ENCODE measurements at places on chromosomes 4 and X. TPM values are rescaled to one million over a fixed set of nuclear protein-coding genes. Genes with fewer than 3 reads are reported as not detected.

The CENPVL1 gene
- total RNA-seq, result not detected

DNA sequence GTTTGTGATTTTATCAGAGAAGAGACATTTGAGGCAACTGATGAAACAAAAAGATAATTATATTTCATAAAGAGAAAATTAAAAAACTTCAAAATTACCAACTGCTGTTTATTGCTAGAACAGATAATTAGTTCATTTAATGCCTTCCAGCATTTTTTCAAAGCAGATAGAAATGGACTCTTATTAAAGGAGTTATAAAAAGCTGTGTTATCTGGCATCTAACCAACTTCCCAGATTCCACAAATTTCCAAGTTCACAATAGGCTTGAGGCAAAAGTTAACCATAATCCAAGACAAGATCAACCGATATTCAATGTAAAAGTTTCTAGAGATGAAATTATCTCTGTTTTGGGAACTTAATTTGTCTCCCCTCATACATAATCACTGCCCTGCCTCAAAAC lies 152.4 kb downstream of the TSPAN5 start:
- no peak for DNase-seq

The AADAT gene
- 5.6 TPM for total RNA-seq

The TNIP3 gene
- total RNA-seq, result 1.9 TPM

The PNCK gene
- total RNA-seq, result 0.48 TPM

- no peak for DNase-seq
Observed at GRCh38 chrX:152638443-152638904, 779 bp downstream of the GABRQ start.

- peak; percentile 2 for DNase-seq
Observed at GRCh38 chr4:67549123-67549522, 3.8 kb upstream of the CENPC start.

The ADD1 gene
- total RNA-seq, result 166 TPM

The ASB12 gene
- total RNA-seq, result not detected

Measured in A172 (cell line).